ENCODE measurements at places on chromosomes 2 and 18.

- no peak for DNase-seq
Measured at GRCh38 chr2:60158262-60158661, 395.2 kb downstream of the BCL11A start.

GRCh38 chr2:101251844-101252407 lies 760 bp upstream of the CNOT11 start:
- DNase-seq: no peak

- DNase-seq: no peak
Measured at GRCh38 chr2:241185961-241186360, 2.5 kb upstream of the ANO7 start.

- no peak for DNase-seq
Measured at GRCh38 chr2:190169221-190170072, 106.9 kb upstream of the MSTN start.

GRCh38 chr18:60646725-60647124 lies 274.1 kb upstream of the MC4R start:
- no peak for DNase-seq

Measured in breast epithelium (tissue), 4 donors.